ENCODE measurements at places on chromosomes 16 and 17. TPM values are rescaled to one million over a fixed set of nuclear protein-coding genes. Genes with fewer than 3 reads are reported as not detected.

GRCh38 chr17:50882851-50883250 lies 16.7 kb upstream of the TOB1 start:
- no peak for DNase-seq

GRCh38 chr17:82887255-82888164 lies 47.7 kb upstream of the ZNF750 start:
- no peak for DNase-seq

The ZNF423 gene
- total RNA-seq = not detected

GRCh38 chr16:11557801-11558200 lies 28.9 kb downstream of the LITAF start:
- DNase-seq = no peak

The PLA2G10 gene
- not detected for total RNA-seq

GRCh38 chr17:7972131-7972785 lies 30.2 kb upstream of the GUCY2D start:
- DNase-seq = no peak

DNA sequence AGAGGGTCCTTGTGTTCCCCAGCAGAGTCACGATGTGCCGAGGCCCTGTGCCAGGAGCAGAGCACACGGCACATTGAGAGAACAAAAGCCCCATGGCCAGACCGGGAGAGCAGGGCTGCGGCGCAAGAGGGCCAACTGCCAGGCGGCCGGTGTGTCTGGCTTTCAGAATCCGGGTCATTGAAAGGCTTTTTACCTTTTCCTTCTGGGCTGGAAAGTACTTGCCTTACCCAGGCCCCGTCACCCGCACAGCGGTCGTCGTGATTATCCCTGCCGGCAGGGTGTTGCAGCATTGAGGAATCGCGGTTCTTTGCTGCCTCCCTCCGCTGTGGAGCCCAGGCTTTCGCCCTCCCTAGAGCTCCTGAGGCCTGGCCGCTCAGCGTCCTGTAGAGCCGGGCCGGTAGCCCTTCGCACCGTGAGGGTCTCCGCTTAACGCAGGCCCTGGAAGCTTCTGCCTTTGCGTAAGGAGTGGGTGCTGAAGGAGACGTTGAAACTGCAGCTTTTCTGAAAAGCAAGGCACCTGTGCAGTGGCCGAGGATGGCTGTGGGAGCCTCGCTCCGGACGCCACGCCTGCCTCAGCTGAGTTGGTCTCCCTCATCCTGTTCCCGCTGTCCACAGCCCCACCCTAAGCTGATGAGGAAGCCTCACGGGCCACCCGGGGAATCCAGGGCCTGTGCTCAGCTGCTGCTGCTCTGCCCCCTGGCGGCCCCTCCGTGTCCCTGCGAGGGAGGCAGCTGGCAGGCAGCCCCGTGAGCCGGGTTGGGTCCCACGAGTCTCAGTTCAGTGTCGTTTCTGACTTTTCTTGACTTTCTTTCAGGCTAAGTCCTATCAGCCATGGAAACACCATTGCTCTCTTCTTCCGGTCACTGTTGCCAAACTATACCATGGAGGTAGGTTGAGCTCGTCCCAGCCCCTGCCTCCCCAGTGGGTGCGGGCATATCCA lies 8.6 kb upstream of the MC1R start:
- DNase-seq = peak; percentile 45

- DNase-seq = no peak
Measured at GRCh38 chr17:44083250-44083849, 12.8 kb downstream of the G6PC3 start.

The MPG gene
- 13.0 TPM for total RNA-seq

- no peak for DNase-seq
Measured at GRCh38 chr16:85901773-85902365, 2.9 kb downstream of the IRF8 start.

DNA sequence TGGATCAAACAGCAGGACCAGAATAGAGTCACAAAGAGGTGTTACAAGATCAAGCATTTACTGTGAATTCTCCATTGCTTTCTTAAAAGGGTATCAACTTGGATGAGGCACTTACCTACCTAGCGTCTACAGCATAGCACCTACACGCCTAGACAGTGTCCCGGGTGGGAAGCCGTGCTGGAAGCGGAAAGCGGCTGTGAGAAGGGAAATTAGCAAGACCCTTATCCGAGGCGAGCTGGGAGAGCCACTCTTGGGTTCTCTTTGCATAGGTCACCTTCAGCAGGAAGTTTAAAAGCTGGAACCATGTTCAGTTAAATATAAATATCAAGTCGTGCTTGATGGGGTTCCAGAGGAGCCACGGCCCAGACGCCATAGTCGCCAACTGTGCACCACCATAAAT lies 46.3 kb downstream of the TRARG1 start:
- no peak for DNase-seq

The ABCA8 gene
- total RNA-seq = not detected

The COQ7 gene
- total RNA-seq = 11.7 TPM

- DNase-seq = no peak
Measured at GRCh38 chr17:64183815-64184214, 53.9 kb upstream of the ERN1 start.

The CMTM2 gene
- not detected for total RNA-seq

GRCh38 chr16:86072328-86073102 lies 173.6 kb downstream of the IRF8 start:
- DNase-seq = peak; percentile 22

The ICAM2 gene
- total RNA-seq = 38.0 TPM

DNA sequence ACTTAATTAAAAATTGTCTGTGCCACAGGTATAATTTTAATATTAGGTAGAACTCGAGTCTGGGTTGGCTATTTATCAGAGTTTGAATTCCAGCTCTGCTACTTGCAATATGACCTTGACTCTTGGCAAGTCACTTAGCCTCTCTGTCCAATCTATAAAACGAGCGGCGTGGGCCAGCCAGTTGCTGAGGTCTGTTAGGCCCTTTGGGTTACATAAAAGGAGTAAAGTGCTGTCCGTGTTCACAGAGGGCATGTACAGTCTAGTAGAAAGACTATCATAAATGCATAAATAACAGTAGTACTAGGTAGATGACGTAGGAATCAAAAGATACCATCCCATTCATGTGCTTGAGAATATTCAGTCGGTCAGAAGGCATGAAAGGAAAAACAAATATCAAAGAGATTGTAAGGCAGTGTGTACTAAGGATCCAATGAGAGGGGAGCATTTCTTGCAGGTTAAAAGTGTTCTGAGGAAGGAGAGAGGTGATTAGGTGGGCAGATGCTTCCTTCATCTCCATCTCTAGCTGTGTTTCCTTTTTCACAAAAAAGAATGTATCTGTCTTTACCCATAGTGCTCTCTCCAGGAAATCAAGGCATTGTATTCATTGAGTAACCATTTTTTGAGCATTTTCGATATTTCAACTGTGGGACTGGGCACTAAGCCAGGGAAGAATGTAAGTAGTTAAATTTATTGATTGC lies 2.4 kb downstream of the TNRC6A start:
- DNase-seq = no peak

The UBALD1 gene
- total RNA-seq = 19.9 TPM
